ENCODE measurements at places on chromosomes 2 and 18. TPM values are rescaled to one million over a fixed set of nuclear protein-coding genes. Genes with fewer than 3 reads are reported as not detected.

GRCh38 chr2:206832873-206833272, 67.5 kb downstream of the FASTKD2 start:
- DNase-seq = no peak

- DNase-seq = peak; percentile 78
Observed at GRCh38 chr2:39696838-39697237, 31.1 kb downstream of the TMEM178A start.

DNA sequence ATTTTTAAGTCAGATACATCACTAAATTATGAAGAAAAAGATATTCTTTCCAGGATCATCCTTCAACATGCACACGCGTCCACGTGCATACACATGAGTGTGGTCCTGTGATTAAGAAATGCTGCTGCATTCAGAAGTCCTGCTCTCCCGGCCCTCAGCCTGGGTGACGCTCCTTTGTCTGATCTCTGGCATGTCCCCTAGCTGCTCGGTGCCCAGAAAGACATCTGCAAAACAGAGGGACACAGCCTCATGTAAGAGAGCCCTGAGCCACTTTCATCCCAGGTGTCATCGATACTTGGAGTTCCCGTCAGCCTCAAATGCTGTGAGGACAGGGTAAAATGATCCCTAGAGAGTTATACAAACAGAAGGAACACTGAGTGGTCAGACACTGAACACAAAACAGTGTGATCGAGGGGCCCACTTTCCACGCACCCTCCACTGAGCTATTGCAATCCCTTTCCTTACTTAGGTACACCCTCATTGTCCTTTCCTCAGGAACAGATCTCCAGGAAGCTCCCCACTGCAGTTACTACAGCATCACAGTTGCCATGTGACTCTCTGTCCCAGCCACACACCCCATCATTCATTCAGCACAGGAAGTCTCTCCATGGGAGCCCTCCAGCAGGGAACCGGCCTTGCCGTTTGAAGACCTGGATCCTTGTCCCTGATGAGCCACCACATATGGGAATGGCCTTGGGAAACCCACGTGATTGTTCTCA, 32.1 kb downstream of the CRACDL start:
- DNase-seq = no peak

GRCh38 chr2:231312066-231312465, 83.4 kb upstream of the B3GNT7 start:
- no peak for DNase-seq

DNA sequence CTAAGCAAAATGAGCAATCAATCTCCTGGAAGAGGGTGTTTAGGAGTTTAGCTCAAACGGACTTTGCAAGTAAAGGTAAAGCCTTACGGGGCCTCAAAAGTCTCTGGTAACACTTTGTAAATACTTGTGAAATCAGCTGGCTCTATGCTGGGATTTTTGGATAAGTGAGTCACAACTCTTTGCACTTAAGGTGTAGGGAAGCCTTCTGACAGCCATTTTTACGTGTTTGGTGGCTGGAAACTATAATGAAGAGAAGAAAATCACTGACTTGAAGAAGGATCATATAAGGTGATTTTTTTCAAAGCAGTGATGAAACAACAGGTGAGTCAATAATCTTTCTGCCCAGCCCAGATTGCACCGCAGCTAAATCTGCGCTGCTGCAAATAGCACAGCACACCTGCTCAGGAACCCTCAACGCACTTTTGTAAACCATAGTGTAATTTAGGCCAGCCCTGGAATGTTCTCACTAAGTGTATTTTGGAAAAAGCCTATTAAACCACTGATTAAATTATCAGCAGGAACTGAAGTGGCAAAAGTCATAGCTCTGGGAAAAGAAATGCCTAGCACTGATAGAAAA, 218.8 kb downstream of the AGPS start:
- DNase-seq = no peak

GRCh38 chr2:118241128-118241527, 152.9 kb downstream of the INSIG2 start:
- no peak for DNase-seq

- DNase-seq = no peak
Observed at GRCh38 chr18:56112013-56112749, 524.2 kb upstream of the TCF4 start.

DNA sequence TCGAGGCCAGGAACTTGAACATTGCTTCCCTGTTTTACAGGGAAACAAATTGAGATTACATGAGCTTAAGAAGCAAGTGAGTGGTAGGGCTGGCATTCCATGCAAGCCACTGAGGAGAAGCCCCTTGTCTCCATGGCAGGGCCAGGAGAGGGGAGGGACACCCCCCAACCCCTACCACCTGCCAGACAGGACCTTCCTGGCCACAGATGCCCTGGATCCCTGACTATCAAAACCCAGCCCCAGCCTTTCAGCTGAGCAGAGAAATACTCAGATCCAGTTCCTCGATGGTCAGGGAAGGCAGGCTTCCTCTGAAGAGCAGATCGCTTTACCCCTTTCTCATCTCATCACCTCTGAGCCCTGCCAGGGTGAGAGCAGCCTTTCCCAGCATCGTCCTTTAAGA, 53.8 kb upstream of the ALPP start:
- no peak for DNase-seq

- no peak for DNase-seq
Observed at GRCh38 chr2:111208639-111209038, 87.9 kb downstream of the BCL2L11 start.

DNA sequence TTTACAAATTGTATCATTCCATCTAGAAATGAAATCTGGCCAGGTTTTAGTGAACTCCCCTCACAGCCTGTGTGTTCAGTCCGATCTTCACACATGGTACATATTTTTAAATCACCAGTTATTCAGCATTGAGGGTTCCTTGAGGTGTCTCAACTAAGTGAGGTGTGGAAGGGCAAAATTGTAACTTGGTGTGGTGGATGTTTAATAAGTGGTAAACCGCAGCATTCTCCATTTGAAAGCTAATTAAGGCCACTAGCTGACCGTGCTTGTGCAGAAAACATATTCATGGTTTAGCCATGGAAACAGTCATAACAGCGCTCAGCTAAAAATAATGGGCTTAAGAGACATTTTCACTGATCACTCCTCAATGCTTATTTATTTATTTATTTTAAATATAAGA, 786.2 kb upstream of the FANCL start:
- no peak for DNase-seq

- no peak for DNase-seq
Observed at GRCh38 chr2:157743051-157743450, 114.4 kb upstream of the ACVR1C start.

- no peak for DNase-seq
Observed at GRCh38 chr2:26355038-26355995, 8.7 kb upstream of the ADGRF3 start.

GRCh38 chr2:160499865-160500264, 6.3 kb upstream of the RBMS1 start:
- DNase-seq = no peak

- DNase-seq = no peak
Observed at GRCh38 chr18:10017043-10017442, 103.2 kb downstream of the VAPA start.

DNA sequence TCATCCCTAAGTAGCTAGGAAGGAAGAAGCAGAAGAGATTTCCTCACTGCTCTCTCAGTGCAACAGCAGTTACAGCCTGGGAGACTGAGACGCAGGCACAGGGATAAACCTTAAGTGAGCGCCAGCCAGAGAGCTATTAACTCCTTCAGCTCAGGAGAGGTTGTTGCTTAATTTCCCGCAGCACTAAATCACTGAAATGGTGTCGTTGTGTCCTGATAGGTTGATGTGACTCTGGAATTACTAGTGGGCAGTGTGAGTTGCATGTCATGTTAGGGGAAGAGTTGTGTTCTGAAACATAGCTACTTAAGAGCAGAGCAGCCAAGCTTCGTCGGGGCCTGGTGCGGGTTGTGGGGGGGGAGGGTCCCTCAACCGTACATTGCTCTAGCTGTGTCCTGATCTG, 225.8 kb downstream of the NAPG start:
- no peak for DNase-seq

- no peak for DNase-seq
Observed at GRCh38 chr18:12924616-12925015, 23.2 kb upstream of the SEH1L start.

DNA sequence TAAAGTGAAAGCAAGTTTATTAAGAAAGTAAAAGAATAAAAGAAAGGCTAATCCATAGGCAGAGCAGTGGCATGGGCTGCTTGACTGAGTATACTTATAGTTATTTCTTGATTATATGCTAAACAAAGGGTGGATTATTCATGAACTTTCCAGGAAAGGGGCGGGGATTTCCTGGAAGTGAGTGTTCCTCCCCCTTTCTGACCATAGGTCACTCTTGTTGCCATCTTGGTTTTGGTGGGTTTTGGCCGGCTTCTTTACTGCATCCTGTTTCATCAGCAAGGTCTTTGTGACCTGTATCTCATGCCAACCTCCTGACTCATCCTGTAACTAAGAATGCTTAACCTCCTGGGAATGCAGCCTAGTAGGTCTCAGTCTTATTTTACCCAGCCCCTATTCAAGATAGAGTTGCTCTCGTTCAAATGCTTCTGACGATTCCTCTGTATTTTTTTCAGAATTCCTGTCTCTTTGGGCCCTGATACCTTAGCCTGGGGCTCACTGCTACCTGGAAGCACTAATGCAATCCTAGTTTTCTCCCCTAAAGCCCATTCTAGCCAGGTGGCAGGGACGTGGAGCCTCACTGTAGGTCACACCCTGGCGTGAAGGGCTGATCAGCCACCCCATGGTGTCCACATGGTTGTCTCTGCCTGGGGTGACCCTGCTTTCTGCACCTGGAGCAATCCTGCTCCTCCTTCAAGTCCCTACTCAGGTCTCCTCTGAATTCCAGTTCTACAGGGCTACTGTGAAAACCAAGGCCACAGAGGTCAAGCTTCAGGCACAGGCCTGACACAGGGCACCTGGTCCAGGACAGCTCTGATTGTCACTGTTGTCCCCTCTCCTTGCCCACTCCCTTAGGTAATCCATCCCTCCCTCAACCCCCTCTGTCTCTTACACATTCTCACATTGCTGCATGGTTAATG, 6.0 kb upstream of the SLC35F6 start:
- peak; percentile 97 for DNase-seq

GRCh38 chr2:48471048-48471474, 58.9 kb upstream of the STON1 start:
- peak; percentile 34 for DNase-seq

The HOXD13 gene
- total RNA-seq = not detected

The PDCD1 gene
- total RNA-seq = not detected

The TXNDC9 gene
- total RNA-seq = 100 TPM

The DCC gene
- 0.06 TPM for total RNA-seq

The RTTN gene
- total RNA-seq = 8.9 TPM
